ENCODE measurements at places on chromosomes 4 and X.
A peak's percentile ranks its signal among the peaks of the same experiment; 100 is the strongest.

GRCh38 chrX:153365670-153366069, 31.7 kb downstream of the ZNF275 start:
- DNase-seq = no peak

- no peak for DNase-seq
Measured at GRCh38 chr4:16196482-16197393, 29.5 kb downstream of the TAPT1 start.

GRCh38 chrX:68686097-68686977, 38.9 kb downstream of the STARD8 start:
- no peak for DNase-seq

DNA sequence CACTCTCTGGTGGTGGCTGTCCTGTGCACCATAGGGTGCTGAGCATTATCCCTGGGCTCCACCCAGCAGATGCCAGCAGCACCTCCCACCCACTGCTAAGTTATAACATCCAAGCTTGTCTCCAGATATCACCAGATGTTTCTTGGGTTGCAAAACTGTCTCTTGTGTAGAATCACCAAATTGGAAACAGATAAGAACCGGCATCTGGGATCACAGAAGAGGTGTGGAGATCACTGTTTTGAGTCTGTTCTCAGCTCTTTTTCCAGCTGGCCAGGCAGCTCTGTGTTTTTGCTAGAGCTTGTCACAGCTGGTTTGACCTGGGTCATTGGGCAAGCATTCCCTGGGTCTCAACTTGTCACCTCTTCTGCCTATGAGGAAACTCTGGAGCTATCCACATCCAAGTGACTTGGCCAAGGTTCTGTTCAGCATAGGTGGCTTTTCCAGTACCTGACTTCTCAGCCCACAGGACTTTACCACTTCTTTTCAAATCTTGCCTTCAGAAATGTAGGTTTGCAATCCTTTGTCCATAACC, 15.3 kb upstream of the PUDP start:
- DNase-seq = no peak

- DNase-seq = no peak
Measured at GRCh38 chrX:134622056-134622812, 36.0 kb downstream of the PLAC1 start.

GRCh38 chr4:8035371-8035780, 95.7 kb upstream of the AFAP1 start:
- no peak for DNase-seq

- no peak for DNase-seq
Measured at GRCh38 chr4:45693746-45694145, 430.1 kb downstream of the GABRG1 start.

DNA sequence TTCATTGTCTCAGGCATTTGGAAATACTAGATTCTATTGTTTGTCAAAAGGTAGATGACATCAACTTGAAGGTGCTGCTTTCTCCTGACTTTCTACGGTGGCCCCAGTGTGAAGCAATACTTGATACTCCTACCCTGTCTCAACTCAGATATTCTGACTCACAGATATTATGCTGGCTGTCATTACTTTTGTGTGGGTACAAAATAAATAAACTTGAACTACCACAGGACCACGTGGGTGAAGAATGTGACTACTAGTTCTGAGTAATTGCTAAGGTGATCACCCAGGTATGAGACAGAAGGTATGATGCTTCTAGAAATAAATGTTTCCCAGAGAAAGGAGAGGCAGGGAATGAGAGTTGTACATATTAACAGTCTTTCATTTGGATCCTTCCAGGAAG, 275.3 kb upstream of the SPOCK3 start:
- no peak for DNase-seq

GRCh38 chr4:122758033-122758432, 25.5 kb downstream of the BBS12 start:
- no peak for DNase-seq

GRCh38 chr4:87688316-87688715, 38.2 kb downstream of the DMP1 start:
- DNase-seq = no peak

GRCh38 chr4:95676190-95676589, 127.4 kb upstream of the UNC5C start:
- DNase-seq = no peak

- DNase-seq = no peak
Measured at GRCh38 chr4:3226467-3226866, 22.5 kb upstream of the MSANTD1 start.

GRCh38 chr4:139501527-139501926, 47.6 kb downstream of the RAB33B start:
- DNase-seq = no peak

GRCh38 chr4:39045827-39046221, 13.6 kb upstream of the TMEM156 start:
- DNase-seq = no peak

GRCh38 chr4:101806914-101807313, 16.4 kb downstream of the BANK1 start:
- DNase-seq = no peak

- no peak for DNase-seq
Measured at GRCh38 chr4:178752954-178753525, 1310.8 kb upstream of the AGA start.

DNA sequence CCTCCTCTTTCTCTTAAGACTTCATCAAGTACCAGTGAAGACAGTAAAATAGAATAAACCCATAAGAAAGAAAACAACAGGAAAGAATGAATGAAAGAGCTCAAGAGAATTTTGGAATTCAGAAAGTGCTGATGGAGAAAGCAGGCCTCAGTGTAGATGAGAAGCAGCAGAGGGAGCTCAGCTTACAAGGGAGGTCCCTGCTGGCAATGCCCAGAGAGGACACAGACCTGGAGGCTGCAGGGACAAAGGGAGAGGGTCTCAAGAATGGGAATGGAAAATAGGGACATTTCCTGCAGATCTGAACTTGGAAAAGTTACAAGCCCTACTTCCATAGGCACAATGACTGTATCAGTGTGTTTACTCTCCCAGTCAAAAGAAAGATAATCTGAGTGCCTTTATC, 64.5 kb upstream of the MAGEA10 start:
- no peak for DNase-seq

DNA sequence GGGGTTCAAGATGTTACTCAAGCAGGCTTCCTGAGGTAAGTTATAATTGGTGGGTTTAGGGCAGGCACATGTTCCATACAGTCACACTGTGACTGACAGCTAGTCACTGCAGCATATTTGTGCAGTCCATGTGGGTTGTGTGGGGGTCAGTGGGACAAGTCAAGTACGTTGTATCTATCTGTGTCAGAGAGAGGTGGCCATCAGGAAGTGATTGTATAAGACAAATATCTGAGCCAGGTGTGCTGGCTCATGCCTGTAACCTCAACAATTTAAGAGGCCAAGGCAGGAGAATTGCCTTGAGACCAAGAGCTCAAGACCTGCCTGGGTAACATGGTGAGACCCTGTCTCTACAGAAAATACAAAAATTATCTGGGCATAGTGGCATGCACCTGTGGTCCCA, 509.3 kb downstream of the CENPC start:
- DNase-seq = no peak

DNA sequence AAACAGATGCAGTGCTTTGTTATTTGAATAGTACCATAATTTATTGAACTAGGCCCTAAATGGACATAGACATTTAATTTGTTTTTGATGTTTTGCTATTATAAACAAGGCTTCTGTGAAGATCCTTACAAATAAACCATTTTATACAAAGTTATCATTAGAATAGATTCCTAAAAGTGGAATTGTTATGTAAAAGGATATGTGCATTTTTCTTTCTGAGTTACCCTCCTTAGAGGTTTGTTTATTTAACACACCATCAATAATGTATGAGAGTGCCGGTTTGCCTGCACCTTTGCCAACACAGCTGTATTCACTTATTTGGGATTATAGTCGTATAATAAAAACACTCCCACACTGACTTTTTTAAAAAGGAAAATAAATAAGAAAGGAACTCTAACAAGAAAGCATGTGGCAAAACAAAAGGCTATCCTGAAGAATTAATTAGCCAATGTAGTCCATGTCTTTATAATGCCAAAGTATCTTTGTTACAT, 84.8 kb downstream of the PAK3 start:
- DNase-seq = no peak

DNA sequence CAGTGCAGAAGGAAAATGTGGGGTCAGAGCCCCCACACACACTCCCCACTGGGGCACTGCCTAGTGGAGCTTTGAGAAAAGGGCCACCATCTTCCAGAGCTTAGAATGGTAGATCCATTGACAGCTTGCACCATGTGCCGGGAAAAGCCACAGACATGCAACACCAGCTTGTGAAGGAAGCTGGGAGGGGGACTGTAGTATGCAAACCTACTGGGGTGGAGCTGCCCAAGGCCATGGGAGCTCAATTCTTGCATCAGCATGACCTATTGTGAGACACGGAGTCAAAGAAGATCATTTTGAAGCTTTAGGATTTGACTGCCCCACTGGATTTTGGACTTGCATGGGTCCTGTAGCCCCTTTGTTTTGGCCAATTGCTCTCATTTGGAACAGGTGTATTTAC, 142.8 kb upstream of the ARHGEF9 start:
- DNase-seq = no peak

DNA sequence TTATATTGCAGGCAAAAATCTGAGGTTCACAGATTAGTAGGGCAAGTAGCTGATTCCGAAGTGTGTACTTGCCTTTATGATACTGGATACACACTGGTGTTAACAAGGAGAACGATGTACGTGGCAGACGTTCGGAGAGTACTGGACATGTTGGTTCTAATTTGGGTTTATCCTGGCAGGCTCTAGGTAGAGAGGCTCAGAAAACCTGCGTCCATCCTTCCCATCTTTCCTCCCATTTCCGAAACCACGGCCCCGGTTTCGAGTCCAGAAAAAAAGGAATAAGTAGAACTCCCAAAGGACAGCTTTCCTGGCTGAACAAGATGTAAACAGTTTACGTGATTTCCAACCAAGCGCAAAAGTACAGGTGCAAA, 351 bp upstream of the SLC30A9 start:
- DNase-seq = no peak

DNA sequence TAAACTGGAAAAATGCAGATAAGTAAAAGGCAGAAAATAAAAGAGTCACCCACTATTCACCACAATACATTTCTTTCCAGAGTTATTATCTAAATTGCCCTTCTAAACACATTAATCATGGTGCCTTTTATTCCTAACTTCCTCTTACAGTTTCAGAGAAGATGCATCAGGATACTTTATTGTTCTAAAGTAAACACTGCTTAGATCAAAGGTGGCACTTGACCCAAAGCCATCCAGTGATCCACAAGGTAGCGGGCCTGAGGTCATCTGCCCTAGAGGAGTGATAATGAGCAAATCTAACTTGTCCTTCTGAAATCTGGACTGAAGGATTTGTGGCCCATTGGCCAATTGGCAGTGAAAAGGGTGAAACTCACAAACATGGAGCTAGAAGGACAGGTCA, 12.0 kb upstream of the TMEM154 start:
- DNase-seq = no peak

DNA sequence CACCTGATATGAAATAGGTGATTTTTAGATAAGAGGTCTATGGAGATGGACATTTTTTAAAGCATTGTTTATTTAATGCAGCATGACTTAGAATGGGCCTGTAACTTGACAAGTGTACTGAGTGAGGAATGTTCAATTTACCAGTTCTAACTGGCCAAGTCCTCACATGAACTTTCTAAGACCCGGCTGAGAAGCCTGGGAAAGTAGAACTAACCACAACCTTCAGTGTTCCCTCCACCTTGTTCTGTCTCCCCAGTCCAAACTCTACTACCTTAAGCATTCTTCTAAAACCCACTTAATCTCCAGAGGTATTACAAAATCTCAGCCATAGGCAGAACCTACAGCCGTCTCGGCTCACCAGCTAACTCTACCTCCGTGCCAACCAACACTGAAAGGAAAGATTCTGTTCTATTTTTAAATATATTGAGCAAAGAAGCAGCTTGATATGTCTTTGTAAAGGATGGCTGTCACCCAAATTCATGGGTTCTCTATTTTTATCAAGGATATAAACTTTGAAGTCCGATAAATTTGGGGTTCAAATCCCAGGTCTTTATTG, 6.8 kb downstream of the PPARGC1A start:
- no peak for DNase-seq

DNA sequence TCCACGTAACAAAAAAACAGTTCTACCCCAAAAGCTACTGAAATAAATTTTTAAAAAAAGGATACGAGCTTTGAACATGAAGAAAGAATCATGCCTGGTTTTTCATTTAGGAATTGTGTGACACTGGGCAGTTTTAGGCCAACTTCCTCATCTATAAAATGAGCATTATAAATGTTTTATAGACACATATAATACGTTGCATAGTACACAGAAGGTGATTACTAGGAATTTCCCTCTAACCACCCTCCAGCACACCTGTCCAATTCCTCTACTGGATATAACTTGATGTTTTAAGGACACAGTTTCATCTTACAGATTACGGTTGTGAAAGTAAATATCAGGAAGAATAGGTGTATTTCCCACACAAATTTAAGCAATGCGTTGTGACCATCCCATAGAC, 85.5 kb upstream of the IQCM start:
- DNase-seq = no peak

GRCh38 chr4:152735396-152735859, 44.1 kb downstream of the TIGD4 start:
- DNase-seq = no peak

DNA sequence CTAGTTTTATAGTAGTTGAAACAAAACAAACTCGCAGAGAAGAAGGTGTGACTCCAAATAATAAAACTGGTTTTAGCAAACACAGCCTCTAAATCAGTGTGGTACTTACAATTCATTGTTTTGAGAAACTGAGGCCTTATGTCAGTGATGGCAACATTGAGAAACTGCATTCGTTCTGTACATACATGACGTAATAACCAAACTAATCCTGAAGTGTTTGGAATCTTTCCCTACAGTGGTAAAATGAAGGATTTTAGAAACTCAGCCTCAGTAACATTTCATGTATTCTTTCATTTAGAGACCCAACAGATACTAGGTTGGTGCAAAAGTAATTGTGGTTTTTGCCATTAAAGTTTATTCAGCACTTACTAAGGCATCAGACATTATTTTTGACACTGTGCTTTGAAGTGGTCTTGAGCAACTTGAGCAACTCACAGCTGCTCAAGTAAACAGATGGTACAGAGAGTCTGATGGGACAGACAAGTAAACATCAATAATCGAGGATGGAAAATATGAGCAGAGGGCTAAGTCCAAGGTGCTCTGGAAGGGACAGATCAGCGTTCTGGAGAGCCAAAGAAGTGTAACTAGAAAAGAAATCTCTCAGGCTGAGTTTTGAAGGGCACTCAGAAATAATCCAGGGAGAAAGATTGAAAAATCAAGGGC, 390.8 kb upstream of the BOD1L1 start:
- DNase-seq = no peak

- DNase-seq = no peak
Measured at GRCh38 chr4:110062166-110062565, 136.2 kb downstream of the ELOVL6 start.

- DNase-seq = no peak
Measured at GRCh38 chrX:18348047-18348446, 6.4 kb downstream of the SCML2 start.

- DNase-seq = peak; percentile 4
Measured at GRCh38 chr4:80362578-80363181, 27.1 kb downstream of the CFAP299 start.
